ENCODE measurements at places on chromosomes 6 and 20.

DNA sequence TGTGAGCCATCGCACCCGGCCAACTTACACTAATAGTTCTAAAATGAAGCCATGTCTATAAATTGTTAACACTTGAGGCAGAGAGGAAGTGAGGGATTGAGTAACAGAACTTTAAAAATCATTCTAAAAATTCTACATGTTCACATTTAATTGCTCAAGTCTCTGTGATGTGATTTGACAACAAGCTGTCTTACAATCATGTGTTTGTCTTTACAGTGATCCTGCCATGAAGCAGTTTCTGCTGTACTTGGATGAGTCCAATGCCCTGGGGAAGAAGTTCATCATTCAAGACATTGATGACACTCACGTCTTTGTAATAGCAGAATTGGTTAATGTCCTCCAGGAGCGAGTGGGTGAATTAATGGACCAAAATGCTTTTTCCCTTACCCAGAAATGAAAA is 23.6 kb downstream of the GTF2H5 start:
- DNase-seq: no peak

GRCh38 chr6:32885698-32886286 is 31.8 kb downstream of the PSMB9 start:
- DNase-seq: peak; percentile 79

DNA sequence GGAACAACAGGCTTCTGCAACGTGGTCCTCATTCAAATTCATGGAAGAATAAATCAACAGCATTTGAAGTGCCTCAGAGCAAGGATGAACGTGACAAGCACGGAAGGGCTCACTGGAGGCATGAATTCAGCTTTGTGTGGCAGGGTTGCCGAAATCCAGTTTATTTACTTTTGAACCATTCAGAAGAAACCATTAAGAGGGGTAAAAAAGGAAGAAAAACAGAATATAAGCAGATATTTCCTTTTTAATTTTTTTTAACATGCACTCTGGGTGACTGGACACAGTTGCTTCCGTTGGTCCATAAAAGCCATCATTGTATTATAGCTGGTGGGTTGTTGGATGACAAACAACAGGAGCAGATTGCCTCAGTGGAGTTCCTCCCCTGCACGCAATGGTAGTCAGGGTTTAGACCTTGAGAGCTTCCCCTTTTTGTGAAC is 17.3 kb upstream of the SNRPB2 start:
- no peak for DNase-seq

DNA sequence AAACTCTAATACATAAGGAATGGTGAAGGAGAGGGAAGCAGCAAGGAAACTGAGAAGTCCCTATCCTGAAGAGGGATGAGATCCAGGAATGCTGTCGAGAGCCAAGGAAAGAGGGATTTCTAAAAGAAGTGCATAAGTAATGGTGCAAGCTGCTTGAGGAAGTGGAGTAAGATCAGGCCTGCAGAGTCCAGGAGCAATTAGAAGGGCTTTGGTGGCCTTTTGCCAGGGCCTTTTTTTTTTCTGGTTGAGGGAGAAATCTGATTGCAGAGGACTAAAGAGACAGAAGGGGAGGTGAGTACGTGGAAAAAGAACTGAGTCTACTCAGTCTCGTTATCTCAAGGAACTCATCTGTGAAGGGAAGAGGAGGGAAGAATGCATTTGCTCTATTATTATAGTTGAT is 396.2 kb downstream of the UTRN start:
- DNase-seq: no peak

DNA sequence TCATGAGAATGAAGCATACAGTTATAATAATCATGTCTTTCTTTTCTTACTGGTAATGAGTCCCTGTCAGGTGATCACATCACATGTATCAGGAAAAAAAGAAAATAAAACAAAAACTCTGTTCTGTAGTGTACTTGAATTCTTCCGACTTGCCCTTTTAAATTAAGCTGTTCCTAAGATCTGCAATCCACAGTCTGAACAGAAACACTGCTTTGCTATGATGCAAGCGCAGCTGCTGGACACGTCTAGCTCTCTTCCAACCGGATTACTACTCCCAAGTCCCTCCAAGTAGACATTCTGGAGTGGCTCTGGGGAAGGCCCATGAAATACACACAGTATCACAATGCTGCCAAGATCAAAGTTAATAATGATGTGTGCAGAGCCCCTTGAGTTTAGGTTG is 83.7 kb downstream of the FYN start:
- DNase-seq: no peak

DNA sequence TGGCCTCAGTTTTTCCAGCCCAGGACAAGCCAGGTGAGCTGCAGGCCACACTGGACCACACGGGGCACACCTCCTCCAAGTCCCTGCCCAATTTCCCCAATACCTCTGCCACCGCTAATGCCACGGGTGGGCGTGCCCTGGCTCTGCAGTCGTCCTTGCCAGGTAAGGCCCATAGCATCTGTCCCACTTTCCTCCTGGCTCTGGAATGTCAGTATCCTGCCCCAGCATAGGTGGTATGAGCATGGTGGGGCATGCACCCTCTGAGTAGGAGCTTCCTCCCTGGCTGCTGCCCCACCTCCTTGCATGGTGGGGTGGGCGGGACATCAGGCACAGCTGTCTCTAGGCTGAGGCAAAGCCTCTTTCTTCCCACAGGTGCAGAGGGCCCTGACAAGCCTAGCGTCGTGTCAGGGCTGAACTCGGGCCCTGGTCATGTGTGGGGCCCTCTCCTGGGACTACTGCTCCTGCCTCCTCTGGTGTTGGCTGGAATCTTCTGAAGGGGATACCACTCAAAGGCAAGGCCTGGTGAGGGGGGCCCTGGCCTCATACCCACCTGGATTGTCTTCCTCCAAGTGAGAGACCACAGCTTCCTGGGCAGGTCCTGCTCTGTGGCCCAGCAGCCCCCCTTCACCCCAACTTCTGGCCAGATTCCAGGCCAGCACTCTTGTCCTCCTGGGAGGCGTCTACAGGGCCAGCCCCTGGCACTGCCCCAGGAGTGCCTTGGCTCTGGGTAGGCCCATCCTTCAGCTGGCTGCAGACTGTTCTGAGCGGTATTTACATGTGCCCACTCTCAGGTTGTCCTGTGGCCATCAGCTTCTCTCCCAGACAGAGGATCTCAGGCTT is 9.1 kb downstream of the PI16 start:
- DNase-seq: peak; percentile 66

GRCh38 chr20:34689486-34689885 is 12.6 kb upstream of the PIGU start:
- no peak for DNase-seq

DNA sequence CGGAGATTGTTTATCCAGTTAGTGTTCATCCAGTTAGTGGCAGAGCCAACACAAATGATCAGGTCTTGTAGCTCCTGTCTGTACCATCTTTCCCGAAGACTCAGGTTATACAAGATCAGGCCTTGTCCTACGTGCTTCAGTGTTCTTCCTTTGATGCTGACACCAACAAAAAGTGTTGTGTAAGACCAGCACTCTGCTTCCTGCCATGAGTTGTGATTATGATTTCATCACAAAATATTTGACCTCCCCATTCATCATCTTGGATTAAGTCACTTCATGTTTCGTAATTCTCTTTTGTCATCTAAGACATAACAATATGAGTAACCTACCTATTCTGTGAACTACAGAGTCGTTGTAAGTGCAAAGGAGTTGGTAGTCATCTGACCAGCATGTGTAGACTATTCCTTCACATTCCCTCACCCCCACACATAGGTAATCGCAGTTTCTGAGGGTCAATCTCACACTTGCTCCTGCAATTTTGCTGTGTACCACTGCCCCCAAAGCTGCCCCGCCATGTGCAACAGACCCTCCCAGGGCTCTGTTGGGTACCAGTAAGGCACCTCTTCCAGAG is 135.6 kb upstream of the SLC22A23 start:
- DNase-seq: no peak

DNA sequence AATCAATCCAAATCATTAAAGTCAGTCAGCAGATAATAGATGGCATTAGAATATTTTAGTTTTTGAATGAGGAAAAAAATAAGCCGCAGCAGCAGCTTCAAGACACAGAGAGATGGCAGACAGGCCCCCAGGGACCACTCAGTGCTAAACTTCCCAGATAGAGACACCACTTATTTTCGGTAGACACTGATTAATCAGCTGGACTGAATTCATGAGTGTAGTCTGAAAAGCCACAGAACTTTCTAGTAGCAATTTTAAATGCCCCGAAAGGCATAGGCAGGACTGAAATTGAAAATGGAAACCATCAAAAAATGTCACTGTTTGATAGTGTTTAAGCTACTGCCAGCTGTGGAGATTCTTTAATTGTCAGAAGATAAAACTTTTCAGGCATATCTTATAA is 3.1 kb upstream of the CLDN20 start:
- DNase-seq: no peak

- DNase-seq: no peak
These were observed 263.8 kb upstream of the FOXQ1 start for GRCh38 chr6:1047981-1048541.

Measured in CD4-positive, alpha-beta T cell treated with Interleukin-10 for 1 hour (primary cell).